ENCODE measurements at places on chromosomes 5 and 9.
A peak's percentile ranks its signal among the peaks of the same experiment; 100 is the strongest.

GRCh38 chr5:142655339-142656267 lies 30.3 kb downstream of the FGF1 start:
- DNase-seq = peak; percentile 38

GRCh38 chr5:181133610-181134231 lies 2.8 kb upstream of the OR2V1 start:
- DNase-seq = no peak

GRCh38 chr5:141848744-141849414 lies 29.3 kb downstream of the PCDH1 start:
- DNase-seq = no peak

DNA sequence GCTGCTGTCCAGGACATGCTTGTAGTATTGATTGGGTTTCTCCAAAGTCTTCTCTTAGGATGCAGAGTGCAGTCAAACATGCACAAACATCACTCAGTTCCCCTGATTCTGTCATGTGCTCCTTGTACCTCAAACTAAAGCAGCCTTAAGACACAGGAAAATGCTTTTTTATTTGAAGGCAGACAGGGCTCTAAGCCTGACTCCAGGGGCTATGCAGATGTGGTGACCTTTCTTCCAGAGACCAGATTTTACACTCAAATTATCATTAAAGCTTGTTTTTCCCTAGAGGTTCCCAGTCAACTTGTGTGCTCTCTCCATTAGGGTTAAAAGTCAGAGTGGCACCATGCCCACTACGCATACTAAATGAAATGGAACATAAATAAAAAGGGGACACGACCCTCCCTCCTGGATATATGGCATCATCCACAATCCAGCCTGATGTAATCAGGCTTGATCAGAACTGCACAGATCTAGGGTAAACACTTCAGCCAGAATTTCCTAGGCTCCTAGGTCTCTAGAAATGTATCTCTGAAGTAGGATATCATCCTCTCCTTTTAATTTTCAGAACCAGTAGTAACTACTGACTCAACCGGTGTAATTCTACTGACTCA lies 771.1 kb downstream of the NR2F1-AS1 start:
- DNase-seq = no peak

DNA sequence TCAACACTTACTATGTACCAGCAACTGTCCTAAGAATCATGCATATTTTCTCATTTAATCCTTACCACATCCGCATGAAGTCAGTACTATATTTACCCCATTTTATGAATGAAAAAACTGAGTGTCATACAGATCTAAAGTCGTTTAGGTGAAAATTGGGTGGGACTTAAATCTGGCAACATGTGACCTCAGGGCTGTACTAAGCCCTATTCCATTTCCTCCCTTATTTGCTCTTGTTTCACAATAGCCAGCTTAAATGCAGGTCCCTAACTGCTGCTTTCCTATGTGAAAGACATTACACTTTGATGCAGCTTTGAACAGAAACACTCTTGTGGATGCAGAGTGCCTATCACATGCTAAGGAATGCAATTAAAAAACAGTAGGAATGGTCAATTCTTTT lies 2.5 kb upstream of the RAB14 start:
- no peak for DNase-seq

DNA sequence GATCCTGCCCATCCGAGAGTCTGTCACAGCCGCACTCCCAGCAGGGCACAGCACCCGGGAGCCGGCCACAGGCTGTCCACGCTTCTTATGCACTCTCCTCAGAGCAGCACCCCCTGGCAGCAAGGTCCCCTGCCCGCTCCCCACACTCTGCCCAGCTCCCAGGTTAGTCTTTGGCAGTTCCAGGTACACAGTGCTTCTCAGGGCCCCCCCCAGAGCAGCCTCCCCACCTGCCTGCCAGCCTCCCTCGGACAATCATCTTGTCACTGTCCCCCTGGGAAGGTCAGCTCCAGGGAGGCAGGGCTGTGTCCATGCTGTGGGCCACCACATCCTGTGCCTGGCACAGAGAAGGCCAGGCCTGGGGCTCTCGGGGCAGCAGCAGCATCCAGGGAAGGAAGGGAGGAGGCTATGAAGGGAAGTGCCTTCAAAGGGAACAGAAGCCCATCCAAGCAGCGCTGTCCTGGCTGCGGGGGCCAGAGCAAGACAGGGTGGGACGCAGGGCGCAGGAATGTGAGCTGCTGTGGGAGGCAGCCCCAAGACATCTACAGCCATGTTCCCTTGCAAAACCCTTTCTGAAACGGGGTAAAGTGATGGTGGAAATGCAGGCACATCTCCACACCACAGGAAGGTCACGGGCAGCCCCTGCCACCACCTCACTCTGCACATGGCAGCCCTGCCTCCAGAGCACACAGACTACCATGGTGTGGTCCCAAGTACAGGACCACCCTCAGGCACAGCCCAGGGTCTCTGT lies 68.6 kb upstream of the ADAMTS2 start:
- no peak for DNase-seq

DNA sequence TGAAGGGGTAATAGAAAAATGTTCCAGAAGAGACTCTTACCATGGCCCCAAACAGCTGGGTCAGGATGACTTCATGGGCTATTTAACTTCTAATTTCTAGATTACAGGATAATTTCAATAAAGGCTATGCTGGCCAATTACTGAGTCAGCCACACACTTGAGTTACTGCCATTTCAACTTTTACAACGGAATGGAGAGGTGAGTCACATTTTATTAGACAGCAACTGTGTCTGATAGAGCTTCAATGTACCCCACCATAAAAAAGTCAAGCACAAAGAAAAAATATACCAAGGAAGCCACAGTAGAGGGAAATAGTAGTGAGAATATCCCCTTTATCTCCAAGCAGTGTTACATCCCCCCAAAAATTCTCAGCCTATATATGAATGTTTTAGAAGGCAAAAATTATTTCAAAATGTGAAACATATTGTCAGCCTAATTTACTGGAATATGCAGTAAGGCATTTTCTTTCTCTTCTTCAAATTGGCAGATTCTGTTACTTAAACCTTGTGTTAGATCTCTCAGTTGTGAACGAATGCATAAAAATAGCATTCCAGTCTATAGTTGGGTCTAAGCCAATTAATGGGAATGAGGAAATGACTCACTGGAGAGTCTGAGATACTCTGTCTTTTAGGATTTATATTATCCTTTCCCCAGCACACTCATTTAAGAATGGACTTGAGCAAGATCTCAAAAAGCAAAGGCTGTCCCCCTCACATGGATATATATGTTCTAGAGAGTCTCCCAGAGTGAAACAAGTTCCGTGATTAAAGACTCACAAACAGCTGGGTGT lies 47.1 kb upstream of the RAI14 start:
- DNase-seq = no peak

GRCh38 chr5:108935611-108936010 lies 187.9 kb downstream of the FER start:
- no peak for DNase-seq

DNA sequence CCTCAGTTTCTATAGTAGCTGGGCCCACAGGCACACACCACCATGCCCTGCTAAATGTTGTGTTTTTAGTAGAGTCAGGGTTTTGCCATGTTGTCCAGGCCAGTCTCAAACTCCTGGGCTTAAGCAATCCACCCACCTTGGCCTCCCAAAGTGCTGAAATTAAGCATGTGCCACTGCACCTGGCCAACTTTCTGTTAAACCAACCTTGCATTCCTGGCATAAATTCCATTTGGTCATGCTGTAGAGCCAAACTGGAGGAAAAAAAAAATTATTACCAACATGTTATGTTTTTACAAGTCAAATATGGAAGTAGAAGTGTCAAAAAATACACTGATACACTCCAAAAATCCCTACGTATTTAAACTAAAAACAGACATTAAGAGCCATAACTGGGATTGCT lies 54.1 kb downstream of the ERMP1 start:
- no peak for DNase-seq

DNA sequence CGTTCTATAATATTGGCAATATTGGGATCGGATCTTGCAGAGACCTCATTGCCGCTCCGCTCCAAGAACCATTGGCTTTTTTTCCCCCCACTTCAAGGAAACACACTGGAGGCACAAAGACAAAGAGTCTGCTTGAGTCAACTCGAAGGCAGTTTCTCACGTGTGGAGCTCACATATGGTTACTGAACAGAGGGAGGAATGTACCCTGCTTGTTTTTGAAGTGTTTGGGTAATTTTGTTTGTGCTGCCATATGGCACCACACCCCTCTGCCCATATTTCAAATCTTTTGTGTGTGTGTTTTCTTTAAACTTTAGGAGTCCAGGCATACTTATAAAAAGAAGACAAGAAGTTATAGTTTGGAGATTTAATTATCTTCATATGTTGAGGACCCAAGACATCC lies 595.9 kb downstream of the DTWD2 start:
- no peak for DNase-seq

Data from stimulated activated CD8-positive, alpha-beta memory T cell treated with anti-CD3 and anti-CD28 coated beads, Interleukin-15, amount 100 ng/mL, for 4 hours (primary cell).